Heart left ventricle (tissue), 16 donors: ENCODE measurements at places on chromosomes 1 and 21.

DNA sequence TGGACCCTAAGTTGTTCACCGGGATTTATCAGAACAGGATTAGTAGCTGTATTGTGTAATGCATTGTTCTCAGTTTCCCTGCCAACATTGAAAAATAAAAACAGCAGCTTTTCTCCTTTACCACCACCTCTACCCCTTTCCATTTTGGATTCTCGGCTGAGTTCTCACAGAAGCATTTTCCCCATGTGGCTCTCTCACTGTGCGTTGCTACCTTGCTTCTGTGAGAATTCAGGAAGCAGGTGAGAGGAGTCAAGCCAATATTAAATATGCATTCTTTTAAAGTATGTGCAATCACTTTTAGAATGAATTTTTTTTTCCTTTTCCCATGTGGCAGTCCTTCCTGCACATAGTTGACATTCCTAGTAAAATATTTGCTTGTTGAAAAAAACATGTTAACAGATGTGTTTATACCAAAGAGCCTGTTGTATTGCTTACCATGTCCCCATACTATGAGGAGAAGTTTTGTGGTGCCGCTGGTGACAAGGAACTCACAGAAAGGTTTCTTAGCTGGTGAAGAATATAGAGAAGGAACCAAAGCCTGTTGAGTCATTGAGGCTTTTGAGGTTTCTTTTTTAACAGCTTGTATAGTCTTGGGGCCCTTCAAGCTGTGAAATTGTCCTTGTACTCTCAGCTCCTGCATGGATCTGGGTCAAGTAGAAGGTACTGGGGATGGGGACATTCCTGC is 3.9 kb upstream of the OLFML3 start:
- no peak for DNase-seq

GRCh38 chr1:230122366-230123279 is 55.6 kb downstream of the GALNT2 start:
- DNase-seq, result no peak

- no peak for DNase-seq
These were observed 24.9 kb downstream of the KIF26B start for GRCh38 chr1:245179706-245180105.

DNA sequence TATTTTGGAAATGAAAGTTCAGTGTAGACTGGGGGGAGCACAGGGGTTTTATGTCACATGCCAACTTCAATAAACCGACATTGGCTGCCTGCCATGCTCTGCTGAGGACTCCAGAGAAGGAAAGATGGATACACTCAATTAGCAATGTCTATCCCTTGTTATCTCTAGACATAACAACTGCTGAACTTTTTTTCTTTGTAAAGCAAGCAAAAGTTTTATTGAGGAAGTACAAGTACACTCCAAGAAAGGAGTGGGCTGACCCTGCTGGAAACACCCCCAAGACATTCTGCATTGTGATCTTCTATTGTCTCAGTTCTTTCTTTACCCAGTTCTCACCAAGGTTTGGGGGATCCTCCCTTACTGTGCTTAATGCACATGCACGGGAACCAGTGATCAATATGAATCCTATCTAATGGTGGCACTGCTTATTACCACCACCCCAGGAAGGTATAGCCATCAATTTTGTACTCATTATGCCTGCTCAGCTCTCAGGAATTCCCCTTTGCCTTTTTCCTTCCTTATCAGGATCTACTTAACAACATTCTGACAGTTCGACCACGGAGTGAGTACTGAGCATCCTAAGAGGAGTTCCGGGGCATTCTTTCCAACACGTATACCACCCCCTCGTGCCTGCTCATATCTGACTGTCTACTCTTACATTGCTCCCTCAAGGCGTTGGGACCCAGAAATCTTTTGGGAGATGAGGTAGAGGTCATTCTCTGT is 28.7 kb downstream of the SYNJ1 start:
- no peak for DNase-seq

- no peak for DNase-seq
These were observed 529 bp upstream of the MARCKSL1 start for GRCh38 chr1:32336591-32336932.

- no peak for DNase-seq
These were observed 14.3 kb downstream of the DAP3 start for GRCh38 chr1:155703216-155703615.

DNA sequence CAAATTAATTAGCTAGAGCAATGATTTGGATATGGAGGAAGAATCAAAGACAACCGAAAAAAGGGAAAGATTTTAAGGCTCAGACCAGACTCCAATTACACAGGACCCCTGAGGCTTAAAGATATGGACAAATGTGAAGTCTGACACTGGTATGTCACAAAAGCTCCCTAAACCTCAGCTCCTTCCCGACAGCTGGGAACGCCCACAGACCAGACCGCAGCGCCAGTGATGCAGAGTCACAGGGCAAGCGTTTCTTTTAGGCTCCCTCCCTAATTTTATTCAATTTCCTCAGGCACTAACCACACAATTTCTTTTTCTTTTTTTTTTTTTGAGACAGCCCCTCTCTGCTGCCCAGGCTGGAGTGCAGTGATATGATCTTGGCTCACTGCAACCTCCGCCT is 40.2 kb downstream of the NID1 start:
- DNase-seq, result peak; percentile 55
